Retina (tissue), 1 donor: ENCODE measurements at places on chromosomes 5 and 9.

- no peak for DNase-seq
These were observed 27.3 kb upstream of the TRIM14 start for GRCh38 chr9:98146101-98146991.

GRCh38 chr9:113886933-113887332 lies 10.8 kb downstream of the ZNF618 start:
- no peak for DNase-seq

- peak; percentile 43 for DNase-seq
These were observed 37.4 kb downstream of the ARHGEF37 start for GRCh38 chr5:149618581-149619248.

DNA sequence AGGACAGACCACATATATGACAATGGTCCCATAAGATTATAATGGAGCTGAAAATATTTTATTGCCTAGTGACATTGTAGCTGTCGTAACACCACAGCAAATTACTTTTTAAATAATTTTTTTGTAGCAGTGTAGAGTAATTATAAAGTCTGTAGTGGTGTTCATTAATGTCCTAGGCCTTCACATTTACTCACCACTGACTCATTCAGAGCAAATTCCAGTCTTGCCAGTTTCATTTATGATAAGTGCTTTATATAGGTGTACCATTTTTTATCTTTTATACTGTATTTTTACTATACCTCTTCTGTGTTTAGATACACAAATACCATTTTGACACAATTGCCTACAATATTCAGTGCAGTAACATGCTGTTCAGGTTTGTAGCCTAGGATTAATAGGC lies 67.6 kb downstream of the TLE4 start:
- no peak for DNase-seq

GRCh38 chr5:151382576-151382975 lies 35.2 kb upstream of the SLC36A2 start:
- DNase-seq = no peak

GRCh38 chr5:16981700-16982099 lies 45.6 kb upstream of the MYO10 start:
- no peak for DNase-seq

DNA sequence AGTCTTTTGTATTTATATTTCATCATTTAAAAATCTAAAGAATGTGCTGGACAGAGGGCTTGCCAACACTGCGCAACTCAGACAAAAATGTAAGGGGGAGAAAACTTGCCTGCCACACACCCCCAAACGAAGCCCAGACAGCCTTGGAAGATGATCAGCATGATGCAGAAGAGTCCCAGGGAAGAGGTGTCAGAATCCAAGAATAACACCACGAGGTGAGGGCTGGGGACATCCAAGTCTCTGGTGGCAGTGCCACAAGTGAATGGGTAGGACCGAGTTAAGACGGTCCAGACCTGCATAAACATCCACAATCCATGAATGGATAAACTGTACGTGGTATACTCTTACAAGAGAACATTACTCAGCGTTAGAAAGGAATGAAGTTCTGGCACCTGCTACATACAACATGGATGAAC lies 10.4 kb downstream of the EPB41L4B start:
- DNase-seq = no peak

GRCh38 chr5:154395407-154396106 lies 50.2 kb upstream of the SAP30L start:
- DNase-seq = no peak
